Fibroblast of mammary gland (primary cell): ENCODE measurements at places on chromosomes 5 and 9.
A peak's percentile ranks its signal among the peaks of the same experiment; 100 is the strongest.

DNA sequence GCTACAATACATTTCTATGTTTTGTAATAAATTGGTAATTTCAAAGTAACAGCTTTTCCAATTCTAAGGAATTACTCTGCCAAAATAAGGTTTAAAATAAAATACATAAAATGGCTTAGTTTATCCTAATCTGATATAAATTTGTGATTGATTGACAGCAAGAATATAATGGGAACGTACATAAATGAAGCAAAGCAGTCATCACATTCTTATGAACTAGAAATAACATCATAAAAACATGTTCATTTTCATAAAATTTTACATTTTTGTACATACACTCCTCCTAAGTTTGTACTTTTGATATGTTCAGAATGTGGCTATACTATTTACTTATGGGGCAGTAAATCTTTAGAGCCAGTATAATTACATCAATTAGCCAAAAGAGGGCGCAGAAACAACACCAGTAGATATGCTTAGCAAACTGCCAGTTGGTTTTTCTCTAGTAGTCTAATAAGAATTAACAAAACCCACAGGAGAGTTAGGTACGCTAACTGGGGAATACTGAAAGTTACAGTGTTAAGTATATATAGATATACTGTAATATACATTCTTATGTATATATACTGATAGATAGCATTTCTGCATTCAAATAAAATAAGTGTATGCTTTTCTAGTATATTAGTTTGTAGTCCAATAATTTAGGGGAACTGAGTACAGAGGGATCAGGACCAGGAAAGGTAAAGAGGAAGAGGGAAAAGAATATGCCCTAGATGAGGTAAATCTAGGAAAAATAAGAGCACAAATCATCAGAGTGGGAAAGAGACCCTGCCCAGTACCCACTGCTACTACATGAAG lies 76.8 kb downstream of the ZDHHC21 start:
- peak; percentile 77 for DNase-seq

- peak; percentile 24 for DNase-seq
Measured at GRCh38 chr5:158895588-158895987, 204.1 kb downstream of the EBF1 start.

DNA sequence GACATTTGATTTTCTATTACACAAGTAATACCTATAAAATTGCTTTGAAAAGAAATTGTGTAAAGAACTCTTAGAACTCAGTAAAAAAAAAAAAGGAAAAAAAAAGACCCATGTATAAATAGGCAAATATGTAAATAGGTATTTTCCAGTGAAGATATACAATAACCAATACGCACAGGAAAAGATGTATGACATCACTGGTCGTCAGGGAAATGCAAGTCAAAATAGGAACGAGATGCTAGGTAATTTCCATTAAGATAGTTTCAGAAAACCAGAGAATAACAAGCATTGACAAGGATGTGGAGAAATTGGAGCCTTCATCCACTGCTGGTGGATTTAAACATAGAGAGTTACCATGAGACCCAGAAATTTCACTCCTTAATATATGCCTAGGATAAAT lies 708.8 kb downstream of the MTRR start:
- DNase-seq: peak; percentile 9

GRCh38 chr9:115671963-115672305 lies 481.7 kb upstream of the PAPPA start:
- no peak for DNase-seq

DNA sequence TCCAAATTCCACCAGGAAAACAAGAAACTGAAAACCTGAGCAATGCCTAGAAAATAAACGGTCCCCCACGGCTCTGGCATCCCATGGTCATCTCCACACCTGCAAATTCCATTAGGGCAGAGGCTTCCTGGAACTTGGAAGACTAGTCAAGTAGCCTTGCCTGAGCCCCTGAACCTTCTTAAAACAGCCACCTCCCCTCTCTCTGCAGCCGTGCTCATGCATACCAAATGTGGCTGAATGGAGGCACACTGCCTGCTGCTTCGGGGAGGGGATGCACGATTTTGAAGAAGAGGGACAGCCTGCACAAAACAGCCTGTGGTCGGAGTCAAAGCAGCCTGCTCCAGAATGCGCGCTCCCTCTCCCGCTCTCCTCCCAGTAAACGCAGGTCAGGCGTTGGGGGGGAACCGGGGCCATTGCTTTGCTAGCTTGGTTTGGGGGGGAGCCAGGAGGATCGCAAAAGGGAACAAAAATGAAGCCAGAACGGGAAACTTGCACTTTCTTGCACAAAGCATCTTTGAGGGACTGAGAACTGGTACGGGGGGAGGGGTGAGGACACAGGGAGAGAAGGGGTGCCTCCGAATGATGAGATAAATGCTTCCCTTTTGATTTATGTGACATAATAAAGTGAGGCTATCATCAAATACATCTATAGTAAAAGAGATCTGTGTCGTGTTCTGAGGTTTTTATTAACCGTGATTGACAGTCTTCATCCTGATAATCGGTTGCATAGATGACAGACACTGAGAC lies at the start of gene TRPM3:
Gene TRPM3 (minus strand): TSS at position 347 of the 747 bp plus-strand sequence. CDS start 267 bp downstream, at position 80.
- DNase-seq: no peak

GRCh38 chr5:175657593-175658271 lies at the start of gene HRH2:
HRH2 (plus strand) TSS chr5:175658071; CDS start chr5:175683234, 25,163 bp downstream.
- no peak for DNase-seq

GRCh38 chr5:59039296-59040023 lies 456.6 kb downstream of the RAB3C start:
- DNase-seq: peak; percentile 75

GRCh38 chr5:84411832-84412605 lies 27.3 kb upstream of the EDIL3 start:
- peak; percentile 56 for DNase-seq

- DNase-seq: no peak
Measured at GRCh38 chr5:152335461-152335860, 69.6 kb downstream of the NMUR2 start.

DNA sequence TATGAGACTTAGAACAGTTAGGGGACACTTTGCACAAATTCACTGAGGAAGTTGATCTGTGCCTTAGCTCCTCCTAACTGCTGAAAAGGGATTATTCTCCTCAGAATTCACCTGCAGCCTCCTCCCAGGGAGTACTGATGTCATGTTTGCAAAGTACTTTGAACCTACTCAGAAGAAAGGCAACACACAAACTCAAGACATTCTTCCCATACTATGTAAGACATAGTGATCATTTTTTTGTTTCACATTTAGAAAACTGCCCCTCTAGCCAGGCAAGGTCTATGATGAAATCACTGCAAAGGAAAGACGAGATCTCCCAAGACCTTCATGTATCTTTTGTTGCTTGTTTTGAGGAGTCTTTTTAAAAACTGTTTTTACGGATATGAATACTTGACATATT lies 10.6 kb upstream of the VLDLR start:
- DNase-seq: no peak

GRCh38 chr9:78923966-78924659 lies 627.2 kb downstream of the PSAT1 start:
- no peak for DNase-seq

GRCh38 chr9:137270929-137271695 lies 6.4 kb upstream of the TOR4A start:
- no peak for DNase-seq

DNA sequence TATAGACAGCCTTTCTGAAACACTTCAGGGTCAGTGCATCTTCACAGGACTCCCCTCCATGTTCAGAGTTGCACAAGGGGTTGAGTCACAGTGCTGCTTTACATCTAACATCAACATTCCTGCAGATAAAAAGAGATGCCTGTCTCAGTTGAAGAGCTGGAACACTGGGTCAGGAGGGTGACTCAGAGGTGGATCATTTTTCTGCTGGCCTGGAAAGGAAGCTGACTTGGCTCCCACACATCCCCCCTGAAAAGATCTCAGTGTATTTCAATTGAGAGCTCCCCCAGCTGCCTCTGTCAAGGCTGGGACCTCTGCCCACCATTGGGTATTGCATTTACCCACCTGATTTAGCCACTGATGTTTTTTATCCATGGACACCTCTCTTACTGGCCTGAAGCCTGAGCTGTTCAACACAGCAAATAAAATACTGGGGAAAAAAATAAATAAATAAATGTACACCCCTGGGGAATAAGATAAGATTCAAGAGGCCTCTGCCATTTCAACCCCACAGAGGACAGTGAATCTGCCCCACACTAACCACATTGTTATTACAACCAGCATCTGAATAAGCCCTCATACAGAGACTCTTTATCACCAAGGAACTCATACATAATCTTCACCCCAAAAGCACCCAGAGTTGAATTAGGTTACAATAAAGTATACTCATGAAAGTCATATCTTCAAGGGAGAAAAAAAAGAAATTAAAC lies 716.4 kb downstream of the SEMA5A start:
- peak; percentile 99 for DNase-seq
